Fibroblast of skin of left biceps (primary cell): ENCODE measurements at places on chromosomes 3 and 15.
A peak's percentile ranks its signal among the peaks of the same experiment; 100 is the strongest.

DNA sequence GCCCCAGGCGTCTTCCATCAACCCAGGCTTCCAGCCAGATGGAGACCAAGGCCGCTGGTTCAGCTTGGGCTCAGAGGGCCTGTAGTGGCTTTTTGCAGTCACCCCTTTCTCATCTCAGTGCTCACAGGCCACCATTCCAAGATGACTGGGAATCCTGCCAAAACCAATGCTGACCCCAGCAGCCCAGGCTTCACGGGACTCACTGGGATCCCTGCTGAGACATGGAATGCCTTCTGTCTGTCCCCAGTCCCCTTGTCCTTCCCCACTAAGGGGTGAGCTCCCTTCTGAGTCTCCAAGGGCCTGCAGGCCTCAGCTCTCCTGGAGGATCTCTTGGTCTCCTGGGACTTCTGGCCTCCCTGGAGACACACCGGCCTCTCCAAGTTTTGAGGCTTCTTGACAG is 77.4 kb upstream of the SEC13 start:
- DNase-seq, result no peak

- no peak for DNase-seq
These were observed 10.5 kb downstream of the FILIP1L start for GRCh38 chr3:100103558-100104441.

DNA sequence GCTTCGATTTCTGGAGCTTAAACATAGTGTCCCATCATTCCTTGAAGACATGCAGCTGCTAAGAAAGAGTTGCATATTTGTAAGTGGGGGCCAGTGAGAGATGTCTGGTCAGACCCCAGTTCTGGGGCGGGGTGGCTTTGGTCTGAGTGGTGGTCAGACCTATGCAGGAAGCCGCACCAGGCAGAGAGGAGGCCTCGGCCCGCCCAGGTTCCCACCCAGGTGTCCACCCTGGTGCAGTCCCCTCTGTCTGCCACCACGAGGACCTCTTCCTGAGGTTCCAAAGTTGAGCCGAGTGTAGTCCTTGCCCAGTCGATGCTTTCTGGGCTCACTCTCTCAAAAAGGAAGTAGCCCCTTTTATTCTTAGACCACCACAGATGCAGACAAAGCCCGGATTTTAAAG is 122.6 kb upstream of the DLG1 start:
- no peak for DNase-seq

DNA sequence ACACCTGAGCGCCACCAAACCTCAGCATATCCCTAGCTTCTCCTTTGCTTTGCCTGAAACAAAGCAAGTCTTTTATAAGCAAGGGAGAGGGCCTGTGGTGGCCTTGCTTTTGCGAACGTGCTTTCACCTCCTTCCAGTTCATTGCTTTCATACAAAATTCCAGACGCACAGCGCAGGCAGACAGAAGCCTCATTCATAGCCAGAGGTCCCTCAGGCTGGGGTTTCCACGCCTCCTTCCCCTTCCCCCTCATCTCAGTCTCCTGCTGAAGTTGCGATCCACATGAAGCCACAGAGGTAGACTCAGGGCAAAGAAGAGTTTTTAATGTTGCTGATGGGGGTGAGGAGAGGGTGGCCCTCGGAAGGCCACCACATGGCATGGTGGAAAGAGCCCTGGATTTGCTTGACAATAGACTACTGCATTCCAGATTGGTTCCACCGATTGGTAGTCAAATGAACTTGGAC is 59.4 kb upstream of the FLNB start:
- DNase-seq, result no peak

DNA sequence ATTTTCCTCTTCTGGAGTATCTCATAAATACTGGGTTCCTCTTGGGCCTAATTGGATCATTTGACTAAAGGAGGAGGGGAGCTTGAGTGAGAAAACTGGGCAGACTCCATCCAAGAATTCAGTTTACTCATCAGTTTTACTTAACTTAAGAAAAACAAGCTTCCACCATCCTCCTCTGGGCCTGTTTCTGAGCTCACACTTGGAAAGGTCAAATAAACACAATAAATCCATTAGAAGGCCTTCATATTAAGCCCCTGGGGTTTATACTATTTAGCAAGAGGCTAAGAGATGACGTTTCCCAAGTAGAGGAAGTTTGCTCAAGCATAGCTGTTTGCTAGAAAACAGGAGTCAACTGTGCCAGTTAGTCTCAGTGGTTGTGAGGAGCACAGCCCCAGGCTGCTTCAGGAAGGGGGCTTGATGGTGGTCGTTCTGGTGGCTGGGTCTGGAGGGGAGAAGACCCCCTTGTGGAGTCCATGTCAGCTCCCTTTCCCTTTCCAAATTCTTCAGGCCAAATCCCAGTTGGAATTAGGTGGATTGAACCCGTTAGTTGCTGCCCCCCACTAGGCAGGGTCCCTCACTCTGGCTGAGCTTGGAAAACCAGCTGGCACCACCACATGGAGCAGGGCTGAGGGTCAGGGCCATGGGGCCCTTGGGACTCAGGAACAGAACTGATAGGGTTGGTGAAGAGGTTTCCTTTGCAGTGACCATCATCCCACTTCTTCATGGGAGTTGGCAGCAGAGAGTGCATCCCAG is 64.8 kb downstream of the SPSB4 start:
- DNase-seq, result no peak

GRCh38 chr3:123586131-123586530 is 1.3 kb upstream of the HACD2 start:
- DNase-seq, result peak; percentile 8

- no peak for DNase-seq
These were observed 305.1 kb downstream of the ZNF621 start for GRCh38 chr3:40829876-40830275.

DNA sequence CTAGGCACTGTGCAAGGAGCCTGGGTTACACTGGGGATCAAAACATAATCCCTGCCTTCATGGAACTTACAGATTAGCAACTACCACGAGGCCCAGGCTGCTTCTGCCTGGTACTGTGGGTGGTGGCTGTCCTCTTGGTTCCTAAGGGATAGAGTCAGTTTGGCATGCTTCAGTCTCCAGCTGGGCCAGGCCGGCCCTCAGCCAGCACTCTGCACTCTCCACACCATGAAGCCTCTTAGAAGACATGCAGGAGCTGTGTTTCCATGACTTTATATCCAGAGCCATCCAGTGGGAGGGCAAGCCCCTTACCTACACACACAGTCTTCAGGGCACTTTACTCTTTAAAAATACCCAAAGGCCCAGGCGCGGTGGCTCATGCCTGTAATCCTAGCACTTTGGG is 54.4 kb downstream of the ATP1B3 start:
- DNase-seq, result no peak

GRCh38 chr15:23397779-23398178 is 43.2 kb downstream of the GOLGA8S start:
- DNase-seq, result no peak

DNA sequence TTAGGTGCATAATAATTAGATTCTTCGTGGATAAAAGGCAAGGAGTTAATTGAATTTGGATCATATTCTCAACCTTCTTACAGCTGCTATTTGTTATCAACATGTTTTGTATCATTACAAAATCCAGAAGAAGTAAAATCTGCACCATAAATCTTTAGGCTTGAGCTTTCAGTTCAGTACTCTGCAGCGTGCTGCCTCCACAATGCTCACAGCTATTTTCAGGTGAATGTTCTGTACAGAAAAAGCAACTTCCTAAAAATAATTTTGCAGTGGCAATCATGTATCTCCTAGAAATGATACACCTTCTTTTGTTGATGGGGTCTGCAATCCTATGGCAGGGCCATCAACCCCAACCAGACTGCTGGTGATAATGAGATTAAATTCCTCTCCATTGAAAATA is 220.9 kb upstream of the CTNNB1 start:
- no peak for DNase-seq

DNA sequence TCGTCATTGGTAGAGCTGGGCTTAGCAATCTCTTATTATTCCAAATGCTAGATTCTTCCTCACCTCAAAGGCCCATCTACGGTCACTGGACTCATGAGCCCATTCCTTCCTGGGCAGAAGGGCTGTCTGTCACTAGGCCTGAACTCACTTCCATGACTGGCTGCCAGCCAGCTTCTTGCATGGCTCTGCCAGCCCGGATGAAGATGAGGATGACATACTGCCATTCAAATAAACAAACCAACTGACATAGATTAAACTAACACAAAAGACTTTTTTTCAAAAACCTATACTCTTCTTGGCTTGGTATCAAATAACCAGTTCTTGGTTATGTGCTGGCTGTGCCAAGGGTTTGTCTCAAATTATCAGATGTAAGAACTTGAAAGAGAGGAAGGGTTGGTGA is 23.8 kb downstream of the ISL2 start:
- DNase-seq, result no peak

GRCh38 chr15:26126819-26127387 is 263.8 kb upstream of the ATP10A start:
- no peak for DNase-seq

GRCh38 chr3:39502838-39503145 is 35.3 kb downstream of the MOBP start:
- DNase-seq, result no peak

DNA sequence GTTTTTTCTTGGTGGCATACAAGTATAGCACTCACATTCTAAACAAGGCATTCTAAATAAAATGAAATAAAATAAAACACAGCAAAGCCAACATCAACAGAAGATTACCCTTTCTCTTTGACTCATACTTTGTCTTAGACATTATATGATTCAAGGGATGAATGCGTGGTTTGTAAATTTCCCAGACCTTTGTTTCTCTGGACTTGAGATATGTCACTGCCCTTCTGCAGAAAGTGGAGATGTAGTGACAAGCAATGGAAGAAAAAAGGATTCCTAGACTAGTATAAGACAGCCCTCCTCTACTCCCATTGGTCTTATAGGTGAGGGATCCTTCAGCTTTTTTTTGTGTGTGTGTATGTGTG is 22.4 kb downstream of the NANOGP8 start:
- no peak for DNase-seq
